ENCODE measurements at places on chromosomes 6 and 20. TPM values are rescaled to one million over a fixed set of nuclear protein-coding genes. Genes with fewer than 3 reads are reported as not detected.

The RSPH9 gene
- polyA plus RNA-seq, result 0.29 TPM

The SIRPB2 gene
- polyA plus RNA-seq, result 2.1 TPM

The CLIC5 gene
- 63.0 TPM for polyA plus RNA-seq

The SLC17A3 gene
- polyA plus RNA-seq, result not detected

The IL17A gene
- polyA plus RNA-seq, result not detected

The SAPCD1 gene
- polyA plus RNA-seq, result 0.50 TPM

The ADGRF5 gene
- polyA plus RNA-seq, result 24.5 TPM

The PSORS1C1 gene
- polyA plus RNA-seq, result 0.37 TPM

The HTR1E gene
- polyA plus RNA-seq, result not detected

The RIMS1 gene
- not detected for polyA plus RNA-seq

The UBR2 gene
- polyA plus RNA-seq, result 12.1 TPM

The PROKR2 gene
- not detected for polyA plus RNA-seq

The GRM1 gene
- polyA plus RNA-seq, result 0.91 TPM

The BLCAP gene
- 99.5 TPM for polyA plus RNA-seq

The C20orf144 gene
- 0.15 TPM for polyA plus RNA-seq

The PLG gene
- 0.03 TPM for polyA plus RNA-seq

The ZHX3 gene
- polyA plus RNA-seq, result 10.9 TPM

The MROH8 gene
- polyA plus RNA-seq, result 1.4 TPM

The EPPIN gene
- polyA plus RNA-seq, result not detected

The SYNDIG1 gene
- polyA plus RNA-seq, result 21.7 TPM

The CST1 gene
- not detected for polyA plus RNA-seq

The RAET1G gene
- polyA plus RNA-seq, result not detected

The TCF21 gene
- 5.1 TPM for polyA plus RNA-seq

The TREM2 gene
- 0.23 TPM for polyA plus RNA-seq

The PCSK2 gene
- 0.11 TPM for polyA plus RNA-seq

The FBXO5 gene
- 1.7 TPM for polyA plus RNA-seq

The SIRPB1 gene
- 0.35 TPM for polyA plus RNA-seq

The DBNDD2 gene
- 331 TPM for polyA plus RNA-seq

The CCN6 gene
- not detected for polyA plus RNA-seq

The CDH26 gene
- polyA plus RNA-seq, result 0.30 TPM

The TGIF2 gene
- 5.4 TPM for polyA plus RNA-seq

The ESR1 gene
- polyA plus RNA-seq, result 0.19 TPM

The PYGB gene
- 144 TPM for polyA plus RNA-seq

The DNAH8 gene
- polyA plus RNA-seq, result not detected

The RNGTT gene
- 2.6 TPM for polyA plus RNA-seq

The MOG gene
- 2.9 TPM for polyA plus RNA-seq

The OTOR gene
- not detected for polyA plus RNA-seq

The MDFI gene
- 2.9 TPM for polyA plus RNA-seq

The RAB44 gene
- not detected for polyA plus RNA-seq

The BCL2L1 gene
- polyA plus RNA-seq, result 43.1 TPM

The VIP gene
- polyA plus RNA-seq, result 0.29 TPM

The ITPA gene
- polyA plus RNA-seq, result 48.3 TPM

The CLVS2 gene
- polyA plus RNA-seq, result 0.01 TPM

The MCUR1 gene
- polyA plus RNA-seq, result 12.6 TPM

The TTLL9 gene
- polyA plus RNA-seq, result not detected

The MEI4 gene
- 0.11 TPM for polyA plus RNA-seq

The FAM209A gene
- polyA plus RNA-seq, result not detected

The SLC22A1 gene
- 0.23 TPM for polyA plus RNA-seq

Data from heart left ventricle (tissue), 16 donors.